ENCODE measurements at places on chromosomes 16 and 17.

DNA sequence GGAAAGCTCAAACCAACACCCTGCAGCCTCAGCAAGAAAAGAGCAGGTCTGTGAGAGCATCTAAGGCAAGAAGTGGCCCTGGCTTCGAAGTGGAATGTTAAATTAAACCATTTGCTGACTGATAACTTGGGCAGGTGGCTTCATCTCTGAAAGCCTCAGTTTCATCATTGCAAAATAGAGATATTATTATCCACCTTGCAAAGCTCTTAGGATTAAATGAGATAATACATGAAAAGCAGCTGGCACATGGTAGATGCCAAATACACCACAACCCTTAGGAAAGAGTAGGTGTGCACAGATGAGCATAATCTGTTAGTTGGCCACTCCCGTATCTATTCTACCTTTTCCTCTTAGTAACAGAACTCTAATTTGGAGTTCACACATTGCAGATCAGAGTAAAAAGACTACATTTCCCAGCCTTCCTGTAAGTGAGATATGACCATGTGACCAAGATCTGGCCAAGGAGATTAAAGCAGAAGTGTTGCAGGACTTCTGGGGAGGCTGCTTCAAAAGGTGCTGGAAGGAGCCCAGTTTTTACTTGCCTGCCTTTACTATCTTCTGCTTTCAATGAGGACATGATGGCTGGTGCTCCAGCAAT lies 288.7 kb downstream of the SOX9 start:
- no peak for DNase-seq

DNA sequence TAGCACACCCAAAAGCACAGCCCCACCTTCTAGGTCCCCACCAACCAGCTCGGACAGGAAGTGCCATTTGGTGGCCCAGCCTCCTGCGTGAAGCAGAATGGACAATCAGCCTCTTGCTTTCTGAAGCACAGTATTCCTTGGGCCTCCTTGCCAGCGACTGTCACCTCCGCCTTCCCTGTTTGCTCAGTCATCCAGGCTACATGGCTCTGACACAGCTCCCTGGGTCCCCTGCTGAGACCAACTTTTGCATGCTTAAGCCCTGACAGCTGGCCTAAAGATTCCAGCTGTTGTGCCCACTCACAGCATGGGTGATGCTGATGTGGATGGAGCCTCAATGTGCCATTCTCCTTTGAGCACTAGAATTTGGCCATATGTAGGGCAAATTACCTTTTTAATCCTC lies 4.5 kb upstream of the CACNG5 start:
- no peak for DNase-seq

DNA sequence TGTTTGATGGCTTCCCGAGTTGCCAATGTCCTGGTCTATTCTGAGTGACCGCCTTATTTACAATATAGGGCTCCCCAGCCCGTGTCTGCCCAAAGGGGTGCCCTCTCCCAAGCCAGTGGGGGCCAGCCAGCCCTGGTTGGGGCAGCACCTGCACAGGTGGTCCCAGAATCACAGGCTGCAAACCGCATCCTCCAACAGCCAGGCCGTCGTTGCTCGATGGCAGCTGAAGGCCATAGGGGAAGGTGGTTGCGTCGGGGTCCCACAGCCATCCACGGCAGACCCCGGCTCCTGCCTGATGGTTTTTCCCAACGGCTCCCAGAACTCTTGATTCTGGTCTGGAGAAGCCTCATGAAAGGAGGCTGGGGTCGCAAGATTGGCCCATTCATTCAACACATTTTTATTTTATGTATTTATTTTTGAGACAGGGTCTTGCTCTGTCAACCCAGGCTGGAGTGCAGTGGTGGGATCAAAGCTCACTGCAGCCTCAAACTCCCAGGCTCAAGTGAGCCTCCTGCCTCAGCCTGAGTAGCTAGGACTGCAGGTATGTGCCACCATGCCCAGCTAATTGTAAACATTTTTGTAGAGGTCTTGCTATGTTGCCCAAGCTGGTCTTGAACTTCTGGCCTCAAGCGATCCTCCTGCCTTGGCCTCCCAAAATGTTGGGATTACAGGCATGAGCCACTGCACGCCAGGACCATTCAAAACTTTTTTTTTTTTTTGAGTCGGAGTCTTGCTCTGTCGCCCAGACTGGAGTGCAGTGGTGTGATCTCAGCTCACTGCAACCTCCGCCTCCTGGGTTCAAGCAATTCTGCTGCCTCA lies 79.0 kb upstream of the TOB1 start:
- no peak for DNase-seq

- peak; percentile 74 for DNase-seq
These were observed 2.4 kb upstream of the ALOXE3 start for GRCh38 chr17:8120520-8121406.

- DNase-seq, result no peak
These were observed 811 bp upstream of the MAP2K3 start for GRCh38 chr17:21283482-21284318.

DNA sequence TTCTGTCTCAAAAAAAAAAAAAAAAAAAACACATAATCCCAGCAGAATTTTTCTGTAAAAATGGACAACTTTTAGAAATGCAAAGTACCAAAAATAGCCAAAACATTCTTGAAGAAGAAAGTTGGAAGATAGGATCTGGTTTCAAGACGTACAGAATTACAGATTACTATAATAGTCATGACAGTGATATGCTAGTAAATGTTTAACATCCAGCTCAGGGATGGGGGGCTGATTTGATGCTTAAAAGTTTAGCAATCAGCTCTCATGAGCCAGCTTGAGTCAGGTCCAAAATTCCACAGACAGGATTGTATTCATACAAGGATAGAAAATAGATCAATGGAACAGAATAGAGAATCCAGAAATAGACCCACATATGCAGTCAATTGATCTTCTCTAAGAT lies 100.5 kb downstream of the CYB561 start:
- no peak for DNase-seq

DNA sequence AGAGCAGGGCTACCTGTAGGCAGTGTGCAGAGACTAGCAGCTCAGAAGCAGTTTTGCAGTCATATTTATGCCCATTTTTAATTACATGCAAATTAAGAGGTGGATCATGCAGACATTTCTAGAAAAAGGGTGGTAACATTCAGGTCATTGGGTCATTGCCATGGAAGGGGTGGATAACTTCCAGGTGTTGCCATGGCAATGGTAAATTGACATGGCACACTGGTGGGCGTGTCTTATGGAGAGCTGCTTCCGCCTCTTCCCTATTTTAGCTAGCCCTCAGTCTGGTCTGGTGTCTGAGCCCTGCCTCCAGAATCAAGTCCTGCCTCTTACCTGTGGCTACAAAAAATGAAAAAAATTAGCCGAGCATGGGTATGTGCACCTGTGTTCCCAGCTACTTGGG lies 2.8 kb upstream of the DNAI2 start:
- no peak for DNase-seq

GRCh38 chr17:61574542-61575351 lies 16.3 kb downstream of the NACA2 start:
- DNase-seq, result no peak

DNA sequence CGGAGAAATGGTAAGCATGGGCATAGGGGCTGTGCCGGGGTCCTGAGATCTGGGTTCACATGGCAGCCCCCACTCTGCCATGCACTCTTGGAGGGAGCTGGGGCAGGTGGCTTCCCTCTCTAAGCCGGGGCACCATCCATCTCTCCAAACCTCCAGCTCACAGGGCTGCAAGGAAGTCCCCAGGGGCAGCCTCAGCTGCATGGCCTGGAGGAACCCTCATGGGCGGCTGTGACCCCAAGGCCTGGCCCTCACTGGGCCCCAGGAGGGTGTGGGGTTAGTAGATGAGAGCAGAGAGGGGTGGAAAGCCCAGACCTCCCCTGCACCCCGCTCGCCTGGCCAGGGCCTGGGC lies 2.6 kb downstream of the CTRB2 start:
- no peak for DNase-seq

- no peak for DNase-seq
These were observed 36.5 kb downstream of the NF1 start for GRCh38 chr17:31131299-31131698.

DNA sequence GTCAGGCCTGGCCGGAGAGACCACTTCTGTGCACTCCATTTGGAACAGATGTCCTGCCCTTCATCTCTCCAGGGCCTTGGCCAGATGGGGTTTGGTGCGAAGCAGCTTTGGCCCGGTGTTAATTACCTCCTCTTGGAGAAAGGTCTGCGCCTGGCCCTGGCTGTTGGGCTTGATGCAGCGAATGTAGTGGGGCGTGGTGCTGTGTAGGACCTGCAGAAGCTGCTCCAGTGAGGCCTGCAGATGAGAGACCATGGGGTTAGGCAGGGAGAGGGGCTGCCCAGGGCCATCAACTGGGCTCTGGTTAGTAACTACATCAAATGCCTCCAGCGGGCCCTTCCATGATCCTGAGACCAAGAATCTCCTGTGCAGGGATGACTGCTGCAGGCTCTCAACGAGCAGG lies 18.7 kb downstream of the ZNHIT3 start:
- DNase-seq, result no peak

DNA sequence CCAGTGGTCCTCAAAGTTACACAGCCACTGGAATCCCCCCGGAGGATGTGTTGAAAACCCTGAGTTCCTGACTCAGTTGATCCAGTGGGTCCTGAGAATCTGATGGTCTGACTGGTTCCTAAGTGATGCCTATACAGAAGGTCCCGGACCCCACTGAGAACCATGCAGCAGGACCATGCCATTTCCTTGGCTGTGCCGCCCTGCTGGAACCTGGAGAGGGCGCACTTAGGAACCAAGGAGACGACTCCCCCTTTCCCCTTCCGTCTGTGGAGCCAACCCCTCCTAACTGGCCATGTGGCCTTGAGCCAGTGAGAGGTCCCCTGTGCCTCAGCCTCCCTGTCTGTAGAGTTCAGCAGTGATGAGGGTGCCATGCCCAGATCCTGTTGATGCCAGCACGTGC lies 22.0 kb downstream of the C16orf74 start:
- no peak for DNase-seq

- DNase-seq, result no peak
These were observed 41.0 kb upstream of the SREBF1 start for GRCh38 chr17:17877529-17878358.

DNA sequence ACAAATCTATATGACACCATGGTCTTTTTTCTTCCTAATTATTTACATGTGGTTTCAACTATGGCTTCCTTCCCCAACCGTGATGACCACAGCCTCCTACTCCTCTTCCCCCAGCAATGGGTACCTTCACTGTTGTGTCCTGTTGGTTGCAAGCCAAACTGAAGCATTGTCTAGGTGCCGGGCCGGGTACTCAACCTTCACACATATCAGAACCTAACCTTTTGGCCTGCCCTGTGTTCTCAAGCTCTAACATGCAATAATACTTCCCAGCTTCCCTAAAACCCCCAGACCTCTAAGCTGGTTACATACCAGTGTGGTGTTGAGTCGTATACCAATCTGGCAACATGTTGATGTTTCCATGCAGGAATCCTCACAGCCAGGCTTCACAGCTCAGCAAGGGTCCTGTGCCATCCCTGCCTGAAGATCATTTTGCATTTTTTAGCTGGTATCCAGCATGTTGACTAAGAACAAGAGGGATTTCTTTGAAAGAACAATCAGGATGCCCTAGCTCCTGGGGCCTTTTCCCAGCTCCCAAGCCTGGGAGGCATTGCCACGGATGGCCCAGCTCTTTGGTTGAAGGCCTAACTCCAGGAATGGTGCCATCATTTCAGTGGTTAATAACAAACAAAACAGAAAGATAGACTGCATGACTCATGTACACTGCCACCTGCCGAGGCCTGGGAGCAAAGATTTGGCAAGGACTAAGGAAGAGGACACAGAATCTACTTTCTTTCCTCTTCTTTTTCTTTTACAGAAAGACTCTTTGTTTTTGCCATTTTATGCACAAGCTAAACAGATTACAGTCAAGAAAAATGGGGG lies 373.7 kb upstream of the SALL1 start:
- DNase-seq, result no peak

- DNase-seq, result no peak
These were observed 28.5 kb downstream of the TTYH2 start for GRCh38 chr17:74241847-74242246.

DNA sequence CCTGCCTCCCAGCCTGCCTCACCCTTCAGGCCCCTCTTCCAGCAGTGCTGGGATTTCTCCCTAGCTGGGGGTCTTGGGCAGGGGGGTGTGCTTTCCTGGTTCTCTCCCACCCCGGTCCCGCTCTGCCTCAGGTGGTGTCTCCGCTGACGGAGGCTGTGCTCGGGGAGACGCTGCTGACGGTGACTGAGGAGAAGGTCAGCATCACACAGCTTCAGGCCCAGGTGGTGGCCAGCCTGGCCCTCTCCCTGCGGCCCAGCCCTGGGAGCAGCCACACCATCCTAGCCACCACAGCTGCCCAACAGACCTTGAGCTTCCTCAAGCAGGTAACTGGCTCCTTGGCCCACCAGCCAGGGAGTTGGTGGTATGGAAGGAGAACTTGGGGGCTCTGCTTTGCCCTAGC lies 56.5 kb downstream of the TMEM132E start:
- no peak for DNase-seq
